Myocyte (in vitro differentiated cells): ENCODE measurements at places on chromosomes 7 and 10. TPM values are rescaled to one million over a fixed set of nuclear protein-coding genes. Genes with fewer than 3 reads are reported as not detected.

Gene CNPY4
- 14.0 and 19.7 TPM in 2 replicates for total RNA-seq

Gene CTAGE8
- not detected in 2 replicates for total RNA-seq

Gene MEPCE
- total RNA-seq: 38.1 and 41.3 TPM in 2 replicates

Gene NOLC1
- total RNA-seq: 53.4 and 75.6 TPM in 2 replicates

Gene SMO
- total RNA-seq: 2.2 and 4.3 TPM in 2 replicates

Gene C10orf62
- total RNA-seq: 0.62 TPM in 1 of 2 replicates, not detected in the other

Gene RPEL1
- total RNA-seq: 0.21 TPM in 1 of 2 replicates, not detected in the other

Gene BEND7
- 5.8 and 11.2 TPM in 2 replicates for total RNA-seq

Gene CRPPA
- 6.1 and 13.1 TPM in 2 replicates for total RNA-seq

Gene DPYSL4
- 21.0 and 22.3 TPM in 2 replicates for total RNA-seq

Gene ENKUR
- total RNA-seq: not detected in 2 replicates

Gene TYW1
- 25.2 and 42.2 TPM in 2 replicates for total RNA-seq

Gene FGFBP3
- 0.19 and 0.42 TPM in 2 replicates for total RNA-seq

Gene GPNMB
- 382 and 539 TPM in 2 replicates for total RNA-seq

Gene CLRN3
- not detected in 2 replicates for total RNA-seq

Gene LRGUK
- total RNA-seq: 0.21 and 0.24 TPM in 2 replicates

Gene ARHGAP12
- 81.9 and 82.2 TPM in 2 replicates for total RNA-seq

Gene TAS2R41
- not detected in 2 replicates for total RNA-seq

Gene ARL5B
- 16.1 and 17.4 TPM in 2 replicates for total RNA-seq

Gene FFAR4
- not detected in 2 replicates for total RNA-seq
